ENCODE measurements at places on chromosomes 12 and 14.

- no peak for DNase-seq
Measured at GRCh38 chr12:13228579-13228978, 32.1 kb downstream of the EMP1 start.

DNA sequence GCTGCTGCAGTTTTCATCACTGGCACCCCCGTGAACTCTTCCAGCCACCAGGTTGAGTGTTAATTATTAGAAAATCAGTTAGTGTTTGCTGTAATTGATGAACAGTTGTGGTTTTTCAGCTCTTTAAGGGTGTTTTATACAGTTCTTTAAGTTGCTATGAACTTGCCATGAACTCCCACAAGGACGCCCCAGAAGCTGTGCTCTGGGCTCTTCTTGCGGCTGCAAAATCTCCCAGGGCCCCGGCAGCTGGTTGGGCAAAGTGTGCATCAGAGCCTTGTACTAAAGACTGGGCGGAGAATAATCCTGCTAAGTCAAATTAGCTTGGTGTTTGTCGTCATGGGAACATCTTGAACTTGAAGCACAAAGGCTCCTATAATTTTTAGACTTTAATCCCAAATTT is 82.2 kb downstream of the EML1 start:
- no peak for DNase-seq

DNA sequence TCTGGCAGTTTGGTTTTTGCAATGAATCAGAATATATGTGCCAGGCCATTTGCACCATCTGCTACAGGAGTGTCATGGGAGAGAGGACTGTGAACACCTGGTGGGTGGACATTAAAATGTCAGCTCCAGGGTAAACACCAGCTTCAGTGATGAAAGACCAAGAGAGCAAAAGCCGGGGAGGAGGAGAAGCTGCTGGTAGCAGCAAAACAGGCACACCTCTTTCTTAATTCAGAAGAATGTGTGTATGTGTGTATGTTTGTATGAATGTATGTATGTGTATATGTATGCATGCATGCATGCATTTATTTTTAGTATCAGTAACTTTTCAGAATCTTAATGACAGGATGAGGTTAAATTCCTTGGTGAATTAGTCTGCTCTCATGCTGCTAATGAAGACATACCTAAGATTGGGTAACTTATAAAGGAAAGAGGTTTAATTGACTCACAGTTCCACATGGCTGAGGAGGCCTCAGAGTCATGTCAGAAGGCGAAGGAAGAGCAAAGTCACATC is 357.4 kb upstream of the PRICKLE1 start:
- no peak for DNase-seq

DNA sequence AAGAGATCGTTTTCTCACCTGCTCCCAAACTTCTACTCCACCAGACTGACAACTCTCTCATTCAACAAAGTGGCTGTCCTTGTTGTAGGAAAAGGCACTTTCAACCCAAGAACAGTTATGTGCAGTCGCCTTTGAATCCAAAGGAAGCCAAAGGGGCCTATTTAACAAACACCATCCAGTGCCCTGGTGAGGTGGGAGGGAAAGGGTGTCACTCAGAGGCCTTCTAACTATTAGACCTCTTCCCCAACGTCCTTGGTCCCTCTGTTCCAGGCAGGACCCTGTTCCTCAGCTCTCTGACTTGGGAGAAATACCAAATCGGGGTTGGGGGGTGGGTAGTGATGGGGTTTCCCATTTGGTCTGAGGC is 3.2 kb downstream of the SIX4 start:
- no peak for DNase-seq

DNA sequence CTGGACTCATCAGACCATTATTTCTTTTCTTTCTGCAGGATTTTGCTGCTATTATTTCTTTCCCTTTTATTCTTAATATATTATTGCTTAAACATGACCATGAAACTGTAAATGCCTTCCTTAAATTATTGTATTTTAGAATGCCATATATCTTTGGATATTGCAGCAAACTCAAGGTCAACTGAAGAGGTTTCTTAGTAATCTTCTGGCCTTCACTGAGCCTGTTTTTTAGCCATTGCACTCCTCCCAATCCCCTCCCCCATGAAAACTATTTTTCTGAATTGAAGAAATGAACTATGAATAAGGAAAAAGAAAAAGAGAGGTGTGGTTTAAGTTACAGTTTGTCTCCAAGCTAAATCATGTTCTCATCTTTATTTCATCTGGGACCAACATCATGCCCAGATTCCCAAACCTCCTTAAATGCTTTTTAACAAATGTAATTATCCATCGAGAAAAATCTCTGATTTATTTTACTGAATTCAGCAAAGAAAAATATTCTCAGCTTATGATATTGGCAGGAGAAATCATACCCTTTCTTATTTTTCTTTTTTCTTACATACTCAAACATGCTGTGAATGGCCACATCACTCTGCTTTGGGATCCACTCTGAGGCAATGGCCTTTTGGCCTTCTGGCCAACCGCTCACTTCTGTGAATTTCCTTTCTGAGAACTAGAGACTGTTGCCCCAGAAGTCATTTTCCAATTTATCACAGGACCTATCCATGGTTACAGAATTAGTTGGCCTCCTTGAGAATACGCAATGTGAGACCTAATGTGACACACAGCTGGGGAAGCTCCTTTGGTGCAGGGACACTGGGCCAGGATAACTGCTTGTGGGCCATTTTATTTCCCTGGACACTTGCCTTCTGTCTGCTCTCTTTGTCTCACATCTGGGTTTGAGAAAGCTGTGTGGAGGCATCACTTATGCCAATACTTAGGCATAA is 50.9 kb downstream of the IGF1 start:
- DNase-seq: no peak

DNA sequence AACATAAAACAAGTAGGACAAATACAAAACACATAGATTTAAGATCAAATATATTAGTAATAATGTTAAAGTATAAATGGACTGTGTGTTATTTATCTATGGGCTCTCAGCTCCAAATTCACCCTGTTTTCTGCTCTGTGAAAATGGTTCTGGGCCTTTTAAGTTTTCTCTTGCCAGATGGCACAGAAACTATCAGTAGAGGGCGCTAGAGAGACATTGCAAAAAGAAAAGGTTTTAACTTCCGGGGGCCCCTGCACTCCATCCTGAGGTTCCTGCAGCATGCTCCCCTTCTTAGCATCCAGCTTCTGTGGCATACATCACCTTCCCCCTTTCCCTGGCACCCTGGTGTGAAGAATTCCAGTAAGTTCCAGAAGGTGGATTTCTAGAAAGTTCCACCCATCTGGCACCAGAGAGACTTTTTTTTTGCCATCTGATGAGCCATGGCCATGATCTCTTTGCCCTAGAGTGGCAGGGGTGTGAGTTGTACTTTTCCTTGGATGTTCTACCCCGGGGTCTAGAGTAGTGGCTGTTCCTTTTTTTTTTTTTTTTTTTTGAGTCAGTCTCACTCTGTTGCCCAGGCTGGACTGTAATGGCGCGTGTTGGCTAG is 29.3 kb downstream of the ZCRB1 start:
- peak; percentile 10 for DNase-seq

- no peak for DNase-seq
Measured at GRCh38 chr12:102797528-102797927, 119.5 kb downstream of the PAH start.

DNA sequence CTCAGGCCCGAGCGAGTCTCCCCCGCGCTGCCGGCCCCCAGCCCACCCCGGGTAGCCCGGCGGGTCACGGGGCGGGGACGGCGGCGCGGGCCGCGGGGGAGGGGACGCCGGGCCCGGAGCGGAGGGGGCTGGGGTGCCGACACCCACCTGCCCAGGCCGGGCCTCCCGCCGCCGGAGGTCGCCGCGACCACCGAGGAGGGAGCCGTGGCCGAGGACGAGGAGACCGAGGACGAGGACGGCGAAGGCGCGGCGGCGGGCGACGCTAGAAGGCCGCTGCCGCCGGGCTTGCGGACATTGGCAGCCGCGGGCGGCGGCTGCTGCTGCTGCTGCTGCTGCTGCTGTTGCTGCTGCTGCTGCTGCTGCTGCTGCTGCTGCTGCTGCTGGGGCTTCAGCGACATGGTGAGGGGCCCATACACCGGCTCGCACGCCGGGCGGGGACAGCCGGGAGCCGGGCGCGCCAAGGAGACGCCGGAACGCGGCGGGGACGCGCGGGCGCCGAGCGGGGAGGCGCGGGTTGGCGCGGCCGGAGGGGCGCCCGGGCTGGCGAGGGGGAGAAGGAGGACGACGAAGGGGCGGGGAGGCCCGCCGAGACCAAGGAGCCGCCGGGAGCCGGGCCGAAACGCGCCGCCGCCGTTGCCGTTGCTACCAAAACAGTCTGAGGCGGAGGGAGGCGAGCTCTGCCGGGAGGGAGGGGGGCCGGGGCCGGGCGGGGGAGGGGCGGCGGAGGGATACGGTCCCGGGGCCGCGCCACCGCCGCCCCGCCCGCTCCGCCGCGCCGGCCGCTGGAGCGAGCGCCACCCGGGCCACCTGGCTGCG is at the start of gene ATXN2:
ATXN2 (minus strand) TSS at position 679 of the 816 bp plus-strand sequence; CDS start at position 398, 281 bp downstream.
- DNase-seq: peak; percentile 29

DNA sequence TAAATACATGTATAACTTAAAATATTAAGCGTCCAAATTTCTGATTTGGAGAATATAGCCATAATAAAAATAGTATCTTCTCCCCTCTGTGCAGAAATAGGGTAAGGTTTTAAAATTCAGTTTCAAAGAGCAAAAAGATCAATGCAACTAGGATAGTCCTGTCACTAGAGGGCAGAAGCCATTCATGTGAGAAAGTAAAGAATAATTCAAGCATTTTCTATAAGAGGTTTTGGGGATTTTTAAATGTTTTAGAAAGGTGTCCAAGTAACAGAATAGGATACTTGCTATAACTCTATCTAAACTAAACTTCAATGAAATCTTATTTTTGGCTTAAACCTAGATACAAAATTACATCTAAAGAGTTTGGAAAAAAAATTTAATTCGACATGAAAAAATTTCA is 50.3 kb downstream of the ADAMTS20 start:
- no peak for DNase-seq

- no peak for DNase-seq
Measured at GRCh38 chr14:64232944-64233343, 61.2 kb downstream of the ESR2 start.

DNA sequence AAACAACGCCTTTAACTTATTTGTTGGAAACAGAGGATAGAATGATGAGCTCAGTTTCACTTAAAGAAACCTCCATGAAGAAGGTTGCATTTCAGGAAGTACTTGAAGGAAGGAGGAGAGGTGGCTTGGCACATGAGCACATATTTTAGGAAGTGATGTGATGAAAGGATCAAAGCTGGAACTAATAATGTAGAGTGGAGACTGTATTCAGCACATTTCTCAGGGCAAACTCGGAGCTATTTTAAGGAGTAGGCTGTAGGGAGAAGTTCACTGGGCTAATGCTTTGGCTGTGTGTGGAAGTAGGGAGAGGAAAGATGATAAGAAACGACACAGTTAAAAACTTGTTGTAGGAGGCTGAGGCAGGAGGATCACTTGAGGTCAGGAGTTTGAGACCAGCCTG is 272.8 kb downstream of the AKAP6 start:
- DNase-seq: no peak

DNA sequence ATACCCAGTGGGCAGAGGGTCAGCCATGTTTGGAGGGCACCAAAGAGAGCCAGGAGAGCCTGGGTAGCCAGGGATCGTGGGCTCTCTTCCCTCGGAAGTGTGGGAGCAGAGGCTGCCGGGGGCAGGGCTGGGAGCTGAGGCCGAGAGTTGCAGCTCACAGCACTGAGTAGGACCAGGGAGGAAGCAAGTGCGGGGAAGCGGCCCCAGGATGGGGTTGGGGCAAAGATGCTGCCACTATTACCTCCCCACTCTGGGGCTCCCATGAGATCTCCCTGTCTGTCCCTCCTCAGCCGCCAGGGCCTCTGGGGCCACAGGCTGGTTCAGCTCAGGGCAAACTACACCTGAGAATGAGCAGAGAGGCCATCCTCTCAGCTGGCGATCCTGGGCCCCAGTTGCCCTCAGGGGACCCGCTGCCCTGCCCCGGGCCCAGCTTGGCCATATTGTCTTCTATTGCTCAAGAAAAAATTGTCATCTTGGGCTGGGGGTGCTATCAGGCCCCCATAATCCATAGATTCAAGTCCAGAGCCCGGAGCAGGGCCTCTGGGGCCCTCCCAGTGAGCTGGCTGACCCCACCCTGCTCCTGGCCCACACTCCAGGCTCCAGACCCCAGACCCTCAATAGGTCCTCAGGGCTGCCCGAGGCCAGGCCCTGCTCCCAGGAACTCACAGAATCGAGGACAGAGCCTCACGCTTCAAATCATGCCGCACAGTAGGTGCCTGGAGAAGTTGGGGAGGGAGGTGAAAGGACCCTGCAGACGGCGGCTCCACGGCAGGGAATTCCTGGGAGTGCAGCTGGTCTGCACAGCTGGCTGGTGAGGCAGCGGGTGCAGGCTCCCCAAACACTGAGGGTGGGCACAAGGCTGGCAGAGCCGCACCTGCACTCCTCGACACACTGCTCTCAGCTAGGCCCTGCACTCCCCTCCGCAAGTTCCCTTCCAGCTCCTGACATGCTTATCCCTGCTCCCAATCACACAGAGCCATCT is 20.5 kb upstream of the DIO3 start:
- DNase-seq: no peak

GRCh38 chr12:53292426-53292825 is 2.9 kb upstream of the PFDN5 start:
- no peak for DNase-seq

GRCh38 chr14:81401420-81402122 is 1.4 kb upstream of the STON2 start:
- no peak for DNase-seq

- DNase-seq: no peak
Measured at GRCh38 chr14:20460458-20461224, 593 bp downstream of the PIP4P1 start.

GRCh38 chr12:6914246-6914946 is at the start of gene ENO2:
Gene ENO2 (plus strand): TSS chr12:6914580. CDS start chr12:6915833, 1,253 bp downstream.
- no peak for DNase-seq

DNA sequence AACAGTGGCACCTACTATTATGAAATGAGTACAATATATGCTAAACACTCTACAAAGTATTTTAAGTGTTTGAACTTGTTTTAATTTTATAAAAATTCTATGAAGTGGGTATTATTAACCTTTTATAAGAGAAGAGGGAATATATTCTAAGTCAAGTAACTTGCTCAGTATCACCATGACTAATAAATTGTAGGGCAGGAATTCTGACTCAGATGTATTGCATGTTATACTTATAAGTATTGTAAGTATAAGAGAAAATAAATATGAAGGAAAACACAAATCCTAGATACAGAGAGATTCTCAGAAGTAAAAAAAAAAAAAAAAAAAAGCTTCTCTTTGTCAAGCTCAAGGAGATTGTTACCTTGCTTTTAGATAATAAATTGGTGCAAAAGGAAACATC is 893.2 kb downstream of the SLC16A7 start:
- DNase-seq: no peak

DNA sequence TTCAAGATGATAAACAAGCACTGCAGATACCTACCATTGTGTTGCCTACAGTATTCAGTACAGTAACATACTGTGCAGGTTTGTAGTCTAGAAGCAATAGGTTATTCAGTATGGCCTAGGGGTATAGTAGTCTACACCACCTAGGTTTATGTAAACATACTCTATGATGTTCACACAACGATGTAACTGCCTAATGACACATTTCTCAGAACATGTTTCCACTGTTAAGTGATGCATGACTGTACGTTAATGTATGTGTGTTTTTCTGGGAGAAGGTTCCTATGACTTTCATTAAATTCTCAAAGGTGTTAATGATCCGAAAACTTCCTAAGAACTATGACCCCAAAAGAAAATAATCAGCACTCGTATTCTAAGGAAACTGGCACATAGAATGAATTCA is 20.9 kb upstream of the CALM1 start:
- DNase-seq: no peak

Data from ELF-1 (cell line).